Omental fat pad (tissue), 4 donors: ENCODE measurements at places on chromosomes 3 and 15.

- DNase-seq, result no peak
These were observed 42.9 kb upstream of the RPL32 start for GRCh38 chr3:12884186-12884680.

- DNase-seq, result no peak
These were observed 30.2 kb upstream of the FURIN start for GRCh38 chr15:90838139-90838538.

- DNase-seq, result no peak
These were observed 1.2 kb downstream of the SPINT1 start for GRCh38 chr15:40845036-40845435.

GRCh38 chr15:66765478-66766281, 63.6 kb downstream of the SMAD6 start:
- DNase-seq, result peak; percentile 58

DNA sequence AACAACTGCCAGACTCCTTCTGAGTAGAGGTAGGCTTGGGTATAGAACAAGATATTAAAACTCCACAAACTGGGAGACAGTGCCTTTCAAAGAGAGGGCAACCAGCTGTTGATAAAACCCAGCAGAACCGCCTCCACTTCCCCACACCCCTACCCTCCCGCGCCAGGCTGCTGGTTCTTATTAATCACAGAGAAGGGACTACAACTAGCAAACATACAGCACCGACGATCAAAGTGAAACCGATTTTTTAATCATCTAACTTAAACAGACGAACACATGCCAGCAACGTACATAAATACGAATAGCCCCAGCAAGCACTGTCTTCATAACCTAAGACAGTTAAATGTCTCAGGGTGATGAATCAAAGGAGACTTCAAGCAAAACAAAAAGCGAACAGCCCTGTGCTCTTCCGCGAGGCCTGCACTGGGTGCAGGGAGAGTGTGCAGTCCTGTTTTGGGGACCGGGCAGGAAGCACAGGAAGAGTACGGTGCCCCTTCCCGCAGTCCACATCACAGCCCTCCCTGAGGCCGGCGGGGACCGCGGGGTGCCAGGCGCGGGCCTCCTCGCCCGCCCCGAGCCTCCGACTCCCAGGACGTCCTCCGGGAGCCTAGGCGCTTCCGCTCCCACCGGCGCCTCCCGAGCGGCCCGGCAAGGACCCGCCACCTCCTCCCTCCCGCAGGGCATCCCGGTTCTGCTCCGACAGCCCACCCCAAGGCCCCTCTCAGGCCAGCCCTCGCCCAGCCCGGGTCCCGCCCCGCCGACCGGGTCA, 75.1 kb upstream of the VGLL4 start:
- DNase-seq, result no peak

GRCh38 chr15:57411945-57412768, 35.9 kb downstream of the CGNL1 start:
- no peak for DNase-seq

- no peak for DNase-seq
These were observed 2.4 kb downstream of the ARHGEF3 start for GRCh38 chr3:56799251-56799882.

- DNase-seq, result no peak
These were observed 2.2 kb upstream of the TMC3 start for GRCh38 chr15:81376231-81376630.

- no peak for DNase-seq
These were observed 576.1 kb downstream of the OTOL1 start for GRCh38 chr3:162072656-162073164.

- DNase-seq, result no peak
These were observed 44.2 kb upstream of the IGDCC4 start for GRCh38 chr15:65466901-65467300.

DNA sequence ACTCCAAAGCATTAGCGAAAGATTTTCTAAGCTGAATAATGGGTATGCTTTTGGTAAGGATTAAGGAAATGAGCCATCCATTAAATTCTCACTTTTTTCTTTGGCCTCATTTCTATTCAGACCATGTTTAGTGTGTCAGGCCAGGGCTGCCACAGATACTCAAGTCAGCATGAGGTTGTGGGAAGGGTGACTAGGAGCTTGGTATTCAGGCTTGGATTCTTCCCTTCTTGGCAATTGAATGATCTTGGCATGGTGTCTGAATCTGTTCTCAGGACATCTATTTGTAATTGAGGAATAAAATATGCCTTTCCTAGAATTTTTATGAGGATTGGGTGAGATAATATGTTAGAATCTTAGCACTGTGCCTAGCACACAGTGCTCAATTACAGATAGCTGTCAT, 11.2 kb downstream of the CCNB2 start:
- no peak for DNase-seq

DNA sequence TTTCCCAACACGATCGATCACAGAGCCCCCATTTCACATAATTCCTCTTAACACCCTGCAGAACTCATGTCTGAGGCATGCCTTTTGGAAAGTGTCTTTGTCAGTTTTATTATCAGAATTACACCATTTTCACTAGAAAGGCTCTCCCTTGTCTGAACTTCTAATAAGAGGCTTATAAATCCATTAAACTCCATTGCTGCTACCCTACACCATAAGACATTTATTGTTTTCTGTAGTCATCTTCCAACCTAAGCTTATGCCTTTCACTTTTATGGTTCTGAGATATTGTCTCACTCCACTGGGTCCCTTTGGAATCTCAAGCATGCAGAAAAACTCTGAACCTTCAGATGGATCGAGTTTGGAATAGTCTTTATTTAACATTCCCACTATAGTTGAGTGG, 50.2 kb upstream of the TPM1 start:
- no peak for DNase-seq

DNA sequence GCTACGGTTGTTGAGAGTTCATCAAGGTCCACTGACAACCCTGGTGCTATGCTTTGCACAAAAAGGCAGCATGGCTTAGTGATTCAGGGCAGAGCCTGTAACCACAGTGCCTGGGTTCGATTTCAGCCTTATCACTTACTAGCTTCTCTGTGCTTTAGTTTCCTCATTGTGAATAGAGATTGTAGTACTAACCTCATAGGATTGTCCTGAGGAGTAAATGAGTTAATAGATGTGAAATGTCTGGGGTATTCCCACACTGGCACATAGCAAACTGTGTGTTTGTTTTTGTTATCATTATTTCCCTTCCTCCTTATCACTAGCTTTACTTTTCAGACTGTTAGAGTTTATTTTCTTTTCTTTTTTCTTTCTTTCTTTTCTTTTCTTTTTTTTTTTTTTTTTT, 16.3 kb downstream of the CRTAP start:
- DNase-seq, result no peak

GRCh38 chr3:72836923-72837322, 11.3 kb downstream of the SHQ1 start:
- DNase-seq, result no peak

DNA sequence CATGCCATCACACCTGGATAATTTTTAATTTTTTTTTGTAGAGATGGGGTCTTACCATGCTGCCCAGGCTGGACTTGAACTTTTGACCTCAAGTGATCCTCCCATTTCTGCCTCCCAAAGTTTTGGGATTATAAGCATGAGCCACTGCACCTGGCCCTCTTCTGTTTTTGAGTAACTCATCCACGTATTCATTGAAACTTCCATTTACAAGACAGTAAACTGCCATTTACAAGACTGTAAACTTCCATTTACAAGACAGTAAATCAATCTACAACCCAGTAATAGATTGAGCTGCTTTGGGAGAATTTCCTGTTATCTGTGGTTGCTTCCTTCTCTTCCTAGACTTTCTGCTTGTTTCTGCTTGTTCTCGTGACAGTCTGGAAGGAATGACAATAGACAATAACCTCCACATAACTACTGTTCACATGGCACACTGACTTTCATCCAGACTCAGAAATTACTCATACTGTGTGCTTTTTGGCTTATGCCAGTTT, 114.7 kb upstream of the CCNL1 start:
- DNase-seq, result no peak

DNA sequence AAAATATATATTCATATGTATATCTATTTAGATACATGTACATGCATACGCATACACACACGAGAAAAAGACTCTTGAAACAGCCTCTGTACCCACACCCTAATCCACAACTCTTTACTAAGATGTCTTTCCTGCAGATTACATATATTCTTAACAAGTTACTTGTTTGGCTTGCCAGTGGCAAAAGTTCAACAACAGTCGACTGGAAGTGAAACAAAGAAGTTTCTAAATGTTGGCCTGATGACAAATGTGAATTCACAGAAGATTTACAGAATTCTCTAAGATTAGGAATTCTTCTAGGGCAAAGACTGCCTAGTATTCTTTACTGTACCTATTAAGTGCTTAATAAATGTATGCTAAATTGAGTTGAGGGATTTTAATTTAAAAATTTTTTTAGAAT, 116.8 kb downstream of the CDIN1 start:
- no peak for DNase-seq

DNA sequence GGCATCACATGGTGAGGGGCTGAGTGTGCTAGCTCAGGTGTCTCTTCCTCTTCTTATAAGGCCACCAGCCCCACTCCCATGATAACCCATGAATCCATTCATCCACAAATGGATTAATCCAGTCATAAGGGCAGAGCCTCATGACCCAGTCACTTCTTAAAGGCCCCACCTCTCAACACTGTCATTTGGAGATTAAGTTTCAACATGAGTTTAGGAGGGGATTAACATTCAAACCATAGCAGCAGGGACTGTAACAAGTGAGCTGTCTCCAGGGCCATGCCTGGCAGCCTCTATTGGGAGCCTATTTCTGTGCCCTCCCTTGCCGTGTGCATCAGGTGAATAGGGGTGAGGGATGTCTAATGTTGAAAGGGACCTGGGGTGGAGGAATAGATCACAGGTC, 77.5 kb downstream of the CHRD start:
- DNase-seq, result no peak

- DNase-seq, result no peak
These were observed 514.2 kb upstream of the BCHE start for GRCh38 chr3:166351461-166351860.

DNA sequence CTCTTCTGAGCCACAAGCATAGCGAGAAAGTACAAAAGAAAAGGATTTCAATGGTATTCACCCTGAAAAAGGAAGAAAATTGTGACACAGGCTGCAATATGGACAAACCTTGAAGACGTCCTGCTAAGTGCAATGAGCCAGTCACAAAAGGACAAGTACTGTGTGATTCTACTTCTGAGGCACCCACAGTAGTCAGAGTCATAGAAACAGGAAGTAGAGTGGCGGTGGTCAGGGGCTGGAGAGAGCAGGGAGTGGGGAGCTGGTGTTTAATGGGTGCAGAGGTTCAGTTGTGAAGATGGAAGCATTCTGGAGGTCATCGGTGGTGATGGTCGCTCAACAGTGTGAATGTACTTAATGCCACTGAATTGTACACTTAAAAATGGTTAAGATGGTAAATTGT, 180.5 kb downstream of the APBA2 start:
- no peak for DNase-seq

- DNase-seq, result no peak
These were observed 113.3 kb downstream of the PDCD6IP start for GRCh38 chr3:33911525-33912322.

DNA sequence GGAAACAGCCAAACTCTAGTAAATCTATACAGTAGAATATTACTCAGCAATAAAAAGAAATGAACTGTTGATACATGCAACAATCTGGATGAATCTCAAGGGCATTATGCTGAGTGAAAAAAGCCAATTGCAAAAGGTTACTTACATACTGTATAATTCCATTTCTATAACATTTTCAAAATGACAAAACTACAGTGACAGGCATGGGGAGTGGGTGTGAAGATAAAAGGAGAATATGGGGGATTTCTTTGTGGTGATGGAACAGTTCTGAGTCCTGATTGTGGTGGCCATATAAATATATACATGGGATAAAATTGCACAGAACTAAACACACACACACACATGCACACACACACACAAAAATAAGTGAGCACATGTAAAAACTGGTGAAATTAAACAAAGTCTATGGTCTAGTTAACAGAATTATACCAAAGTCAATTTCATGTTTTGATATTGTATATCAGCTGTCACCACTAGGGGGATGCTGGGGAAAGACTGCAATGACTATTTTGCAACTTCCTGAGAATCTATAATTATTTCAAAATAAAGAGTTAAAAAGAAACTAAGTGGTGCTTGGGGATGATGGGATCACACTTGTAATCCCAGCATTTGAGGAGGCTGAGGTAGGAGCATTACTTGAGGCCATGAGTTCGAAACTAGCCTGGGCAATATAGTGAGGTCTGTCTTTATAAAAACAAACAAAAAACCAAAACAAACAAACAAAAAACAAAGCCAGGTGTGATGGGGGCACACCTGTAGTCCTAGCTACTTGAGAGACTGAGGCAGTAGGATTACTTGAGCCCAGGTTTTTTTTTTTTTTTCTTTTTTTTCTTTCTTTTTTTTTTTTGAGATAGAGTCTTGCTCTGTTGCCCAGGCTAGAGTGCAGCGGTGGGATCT, 66.0 kb downstream of the SPTSSB start:
- DNase-seq, result no peak

DNA sequence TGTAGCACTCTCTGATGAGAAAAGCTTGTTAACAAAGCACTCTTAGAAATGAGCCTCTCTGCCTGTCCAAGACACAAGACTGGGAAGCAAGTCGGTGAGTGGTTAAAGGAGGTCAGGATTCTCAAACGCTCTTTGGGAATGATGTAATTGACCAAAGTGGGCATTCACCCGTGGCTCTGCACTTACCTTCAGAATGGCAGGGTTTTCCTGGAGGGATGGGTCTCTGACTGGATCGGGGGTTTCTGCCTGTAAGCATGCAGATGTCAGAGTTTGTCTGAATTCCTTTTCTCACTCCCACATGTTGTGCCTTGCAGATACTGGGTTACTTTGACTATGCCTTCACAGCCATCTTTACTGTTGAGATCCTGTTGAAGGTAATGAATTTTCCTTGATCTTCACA, 106.3 kb downstream of the CHDH start:
- no peak for DNase-seq

DNA sequence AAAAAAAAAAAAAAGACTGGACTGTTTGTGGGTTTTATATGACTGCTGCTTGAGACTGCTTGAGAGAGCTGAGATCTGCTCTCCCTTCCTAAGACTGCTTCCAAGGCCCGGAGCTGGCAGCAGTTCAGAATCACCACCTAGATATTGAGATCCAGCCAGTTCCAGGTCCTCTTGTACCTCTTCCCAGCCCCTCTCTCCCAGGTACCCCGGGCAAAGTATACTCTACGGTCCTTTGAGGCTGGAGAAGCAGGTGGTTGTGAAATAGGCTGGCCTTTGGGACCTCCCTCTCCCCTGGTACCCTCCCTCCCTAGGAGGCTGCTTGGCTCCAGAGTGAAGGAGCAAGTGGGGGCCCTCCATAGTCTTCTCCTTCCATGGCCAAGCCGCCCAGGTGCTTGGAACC, 12.6 kb upstream of the BAHD1 start:
- DNase-seq, result no peak

- DNase-seq, result no peak
These were observed 330.2 kb downstream of the EPHB1 start for GRCh38 chr3:135125171-135125801.

DNA sequence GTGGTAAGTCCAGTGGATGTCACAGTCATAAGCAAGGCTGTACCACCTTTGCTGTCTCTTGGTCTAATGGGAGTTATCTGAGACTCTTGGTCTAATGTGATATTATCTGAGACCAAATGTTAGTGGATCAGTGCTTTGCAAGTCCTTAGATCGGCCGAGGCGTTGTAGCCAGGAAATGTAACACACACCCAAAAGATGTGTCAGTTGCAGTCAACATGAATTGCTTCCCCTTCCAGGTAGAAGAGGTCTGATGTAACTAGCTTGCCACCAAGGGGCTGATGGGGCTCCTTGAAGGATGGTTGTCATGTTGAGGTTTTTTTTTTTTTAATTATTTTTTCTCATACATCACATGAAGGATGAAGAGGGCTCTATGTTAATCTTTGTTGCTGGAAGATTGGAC, 45.4 kb upstream of the RAF1 start:
- no peak for DNase-seq

GRCh38 chr3:153639631-153640030, 477.6 kb downstream of the RAP2B start:
- DNase-seq, result no peak

GRCh38 chr15:100430411-100430810, 88.6 kb upstream of the ADAMTS17 start:
- DNase-seq, result no peak
